H1 (cell line): ENCODE measurements at places on chromosomes 5 and 9. TPM values are rescaled to one million over a fixed set of nuclear protein-coding genes. Genes with fewer than 3 reads are reported as not detected.

DNA sequence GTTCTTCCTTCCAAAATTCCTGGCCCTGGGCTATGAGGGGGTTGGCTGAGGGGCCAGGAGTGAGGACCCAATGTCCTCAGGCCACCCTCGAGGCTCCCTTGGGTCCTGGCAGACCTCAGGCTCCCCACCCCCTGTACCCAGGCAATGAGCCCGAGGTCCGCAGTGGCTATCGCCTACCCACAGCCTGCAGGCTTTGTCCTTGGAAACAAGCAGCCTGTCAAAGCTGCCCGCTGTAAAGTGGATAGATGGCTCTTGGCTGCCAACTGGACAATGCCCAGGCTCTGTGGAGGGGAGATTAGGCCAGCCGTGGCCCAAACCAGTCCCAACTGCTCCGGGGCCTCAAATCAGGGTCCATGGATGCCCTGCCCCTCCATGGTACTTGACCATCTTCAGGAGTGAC is 2.2 kb upstream of the ADGRD2 start:
- H3K4me1 ChIP-seq = no peaks in the 10 kb centered on the region
- peaks cover 3% of the 10 kb centered on the region; the same call in 1 of the 2 replicates for H3K36me3 ChIP-seq
- no peak overlapping the region for H3K4me3 ChIP-seq

The TRIM36 gene
- 14.1 and 16.5 TPM in 2 replicates for total RNA-seq

DNA sequence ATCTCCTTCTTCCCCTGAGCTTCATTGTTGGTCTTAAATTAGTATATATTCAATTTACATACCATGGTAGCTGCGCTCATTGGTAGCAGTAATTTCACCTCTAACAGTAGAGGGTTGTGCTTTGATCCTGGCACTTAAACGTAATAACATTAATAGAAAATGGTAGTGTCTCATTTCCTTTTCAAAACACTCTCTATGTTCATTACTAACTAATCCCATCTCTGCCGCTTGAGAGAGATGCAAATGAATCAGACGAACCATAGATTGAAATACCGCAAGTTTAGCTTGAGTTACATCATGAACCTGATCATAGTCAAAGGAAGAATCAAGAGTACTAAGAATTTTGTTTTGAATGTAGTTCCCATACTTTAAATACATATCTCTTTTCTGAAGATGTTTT is 2.2 kb downstream of the THBS4 start:
- no peak for DNase-seq
- H3K36me3 ChIP-seq = no peaks in the 10 kb centered on the region
- H3K27ac ChIP-seq = no peak overlapping the region

The IL33 gene
- total RNA-seq = not detected in 2 replicates

The LVRN gene
- 0.09 TPM in 1 of 2 replicates, not detected in the other for total RNA-seq

- H3K27me3 ChIP-seq = no peaks in the 10 kb centered on the region
- peaks cover 5% of the 10 kb centered on the region for H3K4me1 ChIP-seq
- no peak overlapping the region for H3K27ac ChIP-seq
- no peaks in the 10 kb centered on the region for H3K36me3 ChIP-seq
- DNase-seq = no peak
Observed at GRCh38 chr9:130927338-130927737, 11.7 kb downstream of the FIBCD1 start.

- peaks cover 20% of the 10 kb centered on the region; the same call in 1 of the 2 replicates for H3K27me3 ChIP-seq
- H3K4me3 ChIP-seq = peak overlapping the region; percentile 60
- peaks cover 12% of the 10 kb centered on the region; the same call in 1 of the 2 replicates for H3K4me1 ChIP-seq
- no peak for DNase-seq
- H3K36me3 ChIP-seq = no peaks in the 10 kb centered on the region
Observed at GRCh38 chr5:163565931-163566608, 60.7 kb downstream of the MAT2B start.

- H3K27ac ChIP-seq = no peak overlapping the region
- no peaks in the 10 kb centered on the region for H3K27me3 ChIP-seq
- no peaks in the 10 kb centered on the region for H3K4me1 ChIP-seq
- no peak overlapping the region for H3K4me3 ChIP-seq
- no peaks in the 10 kb centered on the region for H3K36me3 ChIP-seq
Observed at GRCh38 chr9:127104581-127105311, 17.7 kb downstream of the ANGPTL2 start.

The IFNA13 gene
- total RNA-seq = not detected in 2 replicates

DNA sequence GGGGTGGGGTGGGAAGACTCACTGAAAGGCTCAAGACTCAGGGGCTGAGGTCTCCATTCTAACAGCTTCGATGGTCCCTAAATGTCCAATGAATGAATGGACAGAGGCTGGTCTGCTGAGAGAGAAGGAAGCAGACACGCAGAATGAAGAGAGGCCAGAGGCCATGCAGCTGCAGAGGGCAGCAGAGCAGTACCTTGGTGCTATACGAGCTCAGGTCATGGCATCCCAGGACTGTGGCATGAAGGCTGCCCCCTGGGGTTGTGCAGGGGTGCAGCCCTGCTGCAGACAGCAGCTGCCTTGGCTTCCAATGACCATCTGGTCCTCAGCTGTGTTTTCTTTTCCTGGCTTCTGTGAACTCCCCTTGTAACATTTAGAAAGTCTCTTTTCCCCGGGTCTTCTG is 15.2 kb upstream of the CORO2A start:
- H3K36me3 ChIP-seq = peaks cover 10% of the 10 kb centered on the region; the same call in 1 of the 2 replicates
- H3K27ac ChIP-seq = no peak overlapping the region
- no peaks in the 10 kb centered on the region for H3K27me3 ChIP-seq
- no peaks in the 10 kb centered on the region for H3K4me1 ChIP-seq
- H3K4me3 ChIP-seq = no peak overlapping the region

DNA sequence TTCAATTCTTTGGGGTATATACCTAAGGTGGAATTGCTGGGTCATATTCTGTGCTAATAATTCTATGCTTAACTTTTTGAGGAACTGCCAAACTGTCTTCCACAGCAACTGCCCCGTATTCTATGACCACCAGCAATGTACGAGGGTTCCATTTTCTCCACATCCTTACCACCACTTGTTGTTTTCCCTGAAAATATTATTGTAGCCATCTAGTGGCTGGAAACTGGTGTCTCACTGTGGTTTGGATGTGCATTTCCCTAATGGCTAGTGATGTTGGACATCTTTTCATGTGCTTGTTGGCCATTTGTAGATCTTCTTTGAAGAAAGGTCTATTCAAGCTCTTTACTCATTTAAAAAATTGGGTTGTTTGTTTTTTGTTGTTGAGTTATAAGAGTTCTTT is 30.7 kb downstream of the MSX2 start:
- peaks cover 30% of the 10 kb centered on the region for H3K27me3 ChIP-seq
- H3K36me3 ChIP-seq = no peaks in the 10 kb centered on the region
- no peaks in the 10 kb centered on the region for H3K4me1 ChIP-seq
- no peak overlapping the region for H3K4me3 ChIP-seq
- H3K27ac ChIP-seq = no peak overlapping the region
- DNase-seq = no peak

The ECPAS gene
- 123 and 131 TPM in 2 replicates for total RNA-seq

GRCh38 chr5:27129926-27130325 is 91.5 kb upstream of the CDH9 start:
- H3K27ac ChIP-seq = no peak overlapping the region
- no peak overlapping the region for H3K4me3 ChIP-seq
- H3K4me1 ChIP-seq = no peaks in the 10 kb centered on the region
- H3K27me3 ChIP-seq = no peaks in the 10 kb centered on the region
- no peaks in the 10 kb centered on the region for H3K36me3 ChIP-seq

DNA sequence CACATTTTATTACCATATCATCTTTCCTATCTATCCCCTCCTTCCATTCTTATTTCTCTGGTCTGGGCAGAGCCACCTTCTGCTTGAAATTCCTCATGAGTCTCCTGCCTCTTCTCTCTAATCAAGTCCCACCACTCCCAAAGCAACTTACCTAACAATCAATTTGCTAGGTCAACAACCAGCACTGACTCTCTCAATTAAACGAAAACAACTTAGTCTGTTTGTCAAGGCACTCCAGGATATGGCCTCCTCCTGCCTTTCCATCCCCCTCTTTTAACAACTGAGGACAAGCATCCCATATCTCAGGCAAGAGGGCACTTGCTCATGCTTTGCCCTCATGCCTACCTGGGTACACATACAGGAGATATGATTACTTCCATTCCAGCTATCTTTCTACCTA is 47.4 kb downstream of the HCN1 start:
- H3K4me3 ChIP-seq = no peak overlapping the region
- no peaks in the 10 kb centered on the region for H3K4me1 ChIP-seq
- H3K27me3 ChIP-seq = no peaks in the 10 kb centered on the region
- H3K27ac ChIP-seq = no peak overlapping the region
- no peak for DNase-seq
- H3K36me3 ChIP-seq = no peaks in the 10 kb centered on the region

GRCh38 chr5:160360310-160360709 is 10.1 kb downstream of the C1QTNF2 start:
- H3K27me3 ChIP-seq = no peaks in the 10 kb centered on the region
- H3K36me3 ChIP-seq = no peaks in the 10 kb centered on the region
- no peak overlapping the region for H3K4me3 ChIP-seq
- DNase-seq = no peak
- H3K27ac ChIP-seq = no peak overlapping the region

The TAF1L gene
- total RNA-seq = not detected in 2 replicates

DNA sequence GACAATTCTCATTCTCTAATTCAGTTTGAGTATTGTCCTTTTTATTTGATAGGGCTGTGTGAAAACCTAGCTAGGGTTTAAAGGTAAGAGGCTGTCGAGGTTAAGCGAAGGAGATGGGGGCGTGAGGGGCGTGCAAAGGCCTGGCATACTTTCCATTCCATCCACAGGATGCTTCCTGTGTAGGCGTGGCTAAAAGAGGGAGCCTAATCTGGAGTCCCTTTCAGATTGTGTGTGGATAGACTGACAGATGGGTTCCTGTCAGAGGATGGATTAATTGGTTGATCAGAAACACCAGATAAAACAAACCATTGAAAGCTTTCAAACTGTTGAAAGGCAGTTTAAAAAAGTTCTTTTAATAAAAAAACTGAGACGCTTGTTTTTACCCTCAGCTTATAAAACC is 1.1 kb upstream of the ELL2 start:
- H3K36me3 ChIP-seq = no peaks in the 10 kb centered on the region
- H3K27ac ChIP-seq = peak overlapping the region; percentile 74; the same call in 1 of the 2 replicates
- no peaks in the 10 kb centered on the region for H3K27me3 ChIP-seq
- no peak for DNase-seq
- peak overlapping the region; percentile 91 for H3K4me3 ChIP-seq
- peaks cover 27% of the 10 kb centered on the region for H3K4me1 ChIP-seq

The MSMP gene
- not detected in 2 replicates for total RNA-seq

The SLC6A7 gene
- 0.07 TPM in 1 of 2 replicates, not detected in the other for total RNA-seq

The DNM1 gene
- 43.7 and 62.7 TPM in 2 replicates for total RNA-seq

- H3K27me3 ChIP-seq = no peaks in the 10 kb centered on the region
- H3K36me3 ChIP-seq = no peaks in the 10 kb centered on the region
- H3K4me3 ChIP-seq = no peak overlapping the region
- no peak for DNase-seq
Observed at GRCh38 chr5:40033411-40033810, 608.6 kb upstream of the DAB2 start.

GRCh38 chr9:96382175-96382574 is 1.3 kb downstream of the SLC35D2 start:
- H3K27me3 ChIP-seq = no peaks in the 10 kb centered on the region
- 0 out of 2 replicates have a peak, but pooled peaks cover 4% of the 10 kb centered on the region for H3K36me3 ChIP-seq
- peak overlapping the region; percentile 69; the same call in 1 of the 2 replicates for H3K4me3 ChIP-seq
- no peak overlapping the region for H3K27ac ChIP-seq
- no peaks in the 10 kb centered on the region; the same call in 1 of the 2 replicates for H3K4me1 ChIP-seq

DNA sequence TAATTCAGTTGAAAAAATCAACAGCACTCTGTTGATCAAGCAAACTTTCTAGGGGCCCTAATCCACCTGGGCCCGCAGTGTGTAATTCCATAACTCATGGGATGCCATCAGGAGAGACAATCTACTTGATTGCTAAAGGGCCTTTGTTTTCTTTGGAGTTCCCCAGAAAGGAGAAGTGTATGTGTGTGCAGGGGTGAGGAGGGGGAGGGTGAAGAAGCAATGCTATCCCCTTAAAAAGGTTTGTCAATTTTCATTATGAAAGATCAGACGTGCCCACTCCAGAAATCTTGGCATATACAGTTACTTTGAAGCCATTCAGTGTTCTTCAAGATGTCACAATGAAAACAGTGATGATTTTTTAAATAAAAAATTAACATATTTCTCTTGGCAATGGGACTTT is 6.2 kb downstream of the PARP8 start:
- no peaks in the 10 kb centered on the region for H3K36me3 ChIP-seq
- no peak overlapping the region for H3K27ac ChIP-seq
- no peak for DNase-seq
- no peaks in the 10 kb centered on the region for H3K27me3 ChIP-seq
- H3K4me3 ChIP-seq = no peak overlapping the region
- no peaks in the 10 kb centered on the region; the same call in 1 of the 2 replicates for H3K4me1 ChIP-seq

DNA sequence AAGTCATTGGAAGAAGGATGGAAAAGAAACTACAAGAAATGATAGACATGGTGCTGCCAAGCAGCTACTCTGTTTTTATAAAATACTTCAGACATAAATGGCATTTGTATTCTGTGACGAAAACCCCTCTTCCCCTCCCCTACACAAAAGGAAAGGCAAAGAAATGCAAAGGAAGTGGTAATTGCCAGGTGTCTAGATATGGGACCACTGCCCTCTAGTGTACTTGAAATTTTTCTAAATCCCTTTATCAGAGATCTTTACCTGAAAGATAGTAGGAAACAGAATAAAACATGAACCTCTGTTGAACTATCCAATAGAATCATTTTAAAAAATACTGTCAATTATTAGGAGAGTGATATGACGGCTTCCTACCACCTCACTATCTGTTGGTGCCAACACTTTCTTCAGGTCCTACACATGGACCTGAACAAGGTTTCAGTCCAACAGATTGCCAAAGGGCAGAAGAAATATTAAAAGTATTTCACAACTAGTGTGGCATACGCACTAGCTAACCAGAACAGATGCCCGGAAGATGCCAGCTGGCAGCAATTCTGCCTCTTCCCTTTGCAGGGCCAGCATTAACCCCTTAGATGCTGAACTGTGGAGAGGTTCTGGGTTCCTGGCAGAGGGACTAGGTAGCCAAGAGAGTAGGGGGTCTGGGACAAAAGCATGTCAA is 104.1 kb downstream of the TSSK1B start:
- no peaks in the 10 kb centered on the region for H3K36me3 ChIP-seq
- H3K27me3 ChIP-seq = no peaks in the 10 kb centered on the region

- 0 out of 2 replicates have a peak overlapping the region, but pooled peaks have one; percentile 91 for H3K4me3 ChIP-seq
- peaks cover 34% of the 10 kb centered on the region for H3K36me3 ChIP-seq
- H3K27ac ChIP-seq = no peak overlapping the region
- DNase-seq = no peak
- no peaks in the 10 kb centered on the region for H3K27me3 ChIP-seq
Observed at GRCh38 chr5:6631441-6631840, 1.4 kb downstream of the NSUN2 start.

The CNTNAP3B gene
- total RNA-seq = 2.2 and 2.9 TPM in 2 replicates

- no peaks in the 10 kb centered on the region for H3K36me3 ChIP-seq
- no peaks in the 10 kb centered on the region for H3K27me3 ChIP-seq
- H3K4me3 ChIP-seq = no peak overlapping the region
- H3K4me1 ChIP-seq = no peaks in the 10 kb centered on the region
Observed at GRCh38 chr5:19903611-19904010, 84.4 kb downstream of the CDH18 start.

The MORN5 gene
- not detected in 2 replicates for total RNA-seq

DNA sequence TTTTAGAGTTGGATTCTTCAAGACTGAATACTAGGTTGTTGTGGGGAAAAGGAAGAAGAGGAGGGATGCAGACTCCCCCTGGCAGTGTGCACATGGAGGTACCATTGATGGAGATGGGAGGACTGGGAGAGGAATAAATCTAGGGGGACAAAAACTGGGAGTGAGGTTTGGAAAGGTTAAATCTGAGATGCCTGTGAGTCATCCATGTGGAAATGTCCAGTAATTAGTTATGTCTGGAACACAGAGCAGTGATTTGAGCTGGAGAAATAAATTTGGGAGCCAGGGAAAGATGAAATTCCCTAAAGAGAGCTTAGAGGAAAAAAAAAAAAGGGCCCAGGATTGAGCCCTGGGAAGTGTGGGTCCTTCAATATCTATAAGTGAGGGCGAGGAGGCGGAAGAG is 8.0 kb upstream of the CCIN start:
- H3K4me3 ChIP-seq = no peak overlapping the region
- H3K27ac ChIP-seq = no peak overlapping the region
- no peaks in the 10 kb centered on the region for H3K27me3 ChIP-seq
- H3K4me1 ChIP-seq = peaks cover 21% of the 10 kb centered on the region
- H3K36me3 ChIP-seq = no peaks in the 10 kb centered on the region
